ENCODE measurements at places on chromosomes 5 and 9. TPM values are rescaled to one million over a fixed set of nuclear protein-coding genes. Genes with fewer than 3 reads are reported as not detected.

The RPL35 gene
- 640 TPM for total RNA-seq

The PHF24 gene
- 36.0 TPM for total RNA-seq

The TMEM252 gene
- total RNA-seq: not detected

DNA sequence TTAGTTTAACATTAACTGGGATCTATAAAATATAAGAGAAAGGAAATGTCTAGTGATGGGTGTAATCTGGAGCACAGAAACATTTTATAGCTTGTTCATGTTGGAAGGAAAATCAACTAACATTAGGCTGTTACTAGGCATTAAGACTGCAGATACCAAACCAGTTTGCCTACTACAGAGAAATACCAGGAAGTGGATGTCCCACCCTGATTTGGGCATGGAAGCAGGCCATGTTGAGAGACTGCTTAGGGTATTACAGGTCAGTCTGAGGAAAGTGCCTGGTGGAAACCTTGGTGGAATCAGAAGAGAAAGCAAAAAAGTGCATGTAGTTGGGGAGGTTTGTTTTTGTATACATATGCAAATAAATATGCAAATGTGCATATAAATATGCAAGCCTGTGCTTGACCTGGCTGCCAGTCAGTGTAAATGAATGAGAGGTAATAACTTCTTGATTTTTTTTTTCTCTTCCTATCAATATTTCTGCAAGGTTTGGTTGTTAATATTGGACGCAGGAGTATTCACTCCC is 9.6 kb upstream of the CCDC112 start:
- no peak for DNase-seq

GRCh38 chr9:89837162-89837933 is 232.5 kb downstream of the GADD45G start:
- DNase-seq: no peak

- no peak for DNase-seq
These were observed 15.0 kb downstream of the PSD2 start for GRCh38 chr5:139810341-139811273.

DNA sequence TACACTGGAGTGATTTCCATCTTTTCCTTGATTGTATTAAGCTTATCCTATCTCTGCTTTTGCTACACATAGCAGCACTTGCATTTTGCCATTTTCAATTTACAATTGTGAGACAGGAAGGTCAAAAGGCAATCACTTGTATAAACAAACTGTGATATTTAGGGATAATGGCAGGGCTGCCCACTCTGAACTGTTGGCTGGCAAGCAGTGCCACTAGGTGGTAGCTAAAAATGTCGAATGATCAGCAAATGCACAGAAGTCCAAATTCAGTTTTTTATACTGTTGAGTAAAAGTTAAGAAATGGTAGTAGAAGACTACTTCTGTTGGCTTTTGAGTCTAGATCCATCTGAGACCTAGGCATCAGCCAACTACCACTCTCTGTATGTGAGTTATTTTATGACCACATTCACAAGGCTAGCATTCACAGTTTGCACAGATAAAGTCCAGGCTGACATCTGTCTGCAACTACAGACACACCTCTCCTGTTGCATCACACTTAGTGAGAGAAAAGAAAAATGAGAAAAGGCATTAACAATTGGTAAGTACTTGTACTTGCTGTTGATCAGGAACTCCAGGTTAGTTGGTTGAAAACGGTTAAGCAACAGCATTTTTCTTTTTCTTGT is 108.8 kb upstream of the ASTN2 start:
- DNase-seq: no peak

GRCh38 chr5:34709861-34710673 is 53.9 kb downstream of the RAI14 start:
- no peak for DNase-seq

DNA sequence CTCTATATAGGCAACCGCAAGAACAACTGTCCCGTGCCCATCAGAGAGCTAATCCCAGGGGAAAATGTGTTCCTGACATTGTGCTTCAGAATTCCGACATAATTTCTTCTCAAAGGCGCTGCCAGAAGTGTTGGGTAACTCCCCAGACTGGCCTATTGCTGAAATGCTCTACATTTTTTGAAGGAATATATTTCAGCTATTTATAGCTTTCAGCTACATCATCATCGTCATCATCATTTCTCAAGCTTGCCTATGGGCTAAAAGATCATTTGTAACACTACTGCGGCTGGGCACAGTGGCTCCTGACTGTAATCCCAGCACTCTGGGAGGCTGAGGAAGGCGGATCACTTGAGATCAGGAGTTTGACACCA is 49.7 kb downstream of the MYO10 start:
- DNase-seq: no peak

DNA sequence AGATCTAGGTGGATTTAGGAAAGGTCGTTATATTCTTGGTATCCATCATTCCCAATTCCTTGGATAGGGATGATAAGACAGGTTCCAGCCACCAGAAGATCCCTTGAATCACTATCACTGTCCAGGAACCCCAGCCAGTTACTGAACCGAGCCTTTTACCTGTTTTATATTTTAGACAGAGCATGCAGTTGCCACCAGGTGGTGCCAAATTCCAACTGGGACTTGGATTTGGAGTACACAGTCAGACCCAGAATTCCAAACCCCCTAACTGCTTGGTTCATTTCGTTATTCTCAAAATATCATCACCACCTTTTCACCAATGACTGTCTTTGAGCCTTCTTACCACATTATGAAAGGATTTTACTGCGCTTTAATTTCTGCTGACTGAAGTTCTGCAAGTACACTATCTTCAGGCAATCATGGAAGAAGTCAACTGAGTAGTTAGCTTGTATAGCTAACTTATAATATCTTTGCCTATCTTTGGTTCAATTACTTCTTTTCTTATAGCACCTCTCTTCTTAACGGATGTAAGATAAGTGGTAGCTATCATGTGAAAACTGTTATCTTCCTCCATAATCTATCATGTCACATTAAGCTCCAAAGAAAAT is 191.8 kb downstream of the PRR16 start:
- DNase-seq: no peak

Data from spinal cord (tissue), 10 donors.